Renal cortical epithelial cell (primary cell): ENCODE measurements at places on chromosomes 7 and 10. TPM values are rescaled to one million over a fixed set of nuclear protein-coding genes. Genes with fewer than 3 reads are reported as not detected.

The EPO gene
- not detected in 2 replicates for total RNA-seq

The RAB19 gene
- 3.5 and 15.1 TPM in 2 replicates for total RNA-seq

The PCBD1 gene
- 59.2 and 77.8 TPM in 2 replicates for total RNA-seq

The ZFAND4 gene
- total RNA-seq = 4.7 and 10.3 TPM in 2 replicates

The LIPK gene
- total RNA-seq = not detected in 2 replicates
